Caudate nucleus (tissue), 63 donors: ENCODE measurements at places on chromosomes 2 and 18.

GRCh38 chr2:191959209-191959608 lies 112.3 kb upstream of the CAVIN2 start:
- DNase-seq: no peak

DNA sequence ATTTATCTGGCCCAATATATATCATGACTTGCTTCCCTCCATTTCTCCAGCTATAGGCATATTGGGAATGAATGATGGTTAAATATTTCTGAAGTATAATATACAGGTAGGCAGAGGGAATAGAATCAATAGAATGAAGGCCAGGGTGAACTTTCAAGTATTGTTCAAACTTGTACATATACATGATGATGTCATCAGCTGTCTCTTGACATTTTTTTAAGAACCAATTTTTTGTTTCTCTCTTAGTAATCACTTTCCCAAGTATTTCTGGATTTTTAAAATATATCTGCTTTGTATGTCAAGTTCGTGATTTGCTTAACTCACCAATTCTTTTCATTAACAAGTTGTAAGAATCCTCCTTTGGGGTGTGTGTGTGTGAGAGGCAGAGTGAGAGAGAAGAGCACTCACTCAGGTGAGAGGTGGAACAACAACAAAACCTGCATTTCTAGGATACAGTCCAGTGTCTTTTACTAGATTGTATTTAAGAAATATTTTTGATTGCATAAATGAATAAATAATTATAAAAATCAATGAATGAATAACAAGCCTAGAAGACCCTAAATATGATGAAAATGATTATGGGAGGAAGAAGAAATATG lies 1239.1 kb downstream of the LRP1B start:
- no peak for DNase-seq

DNA sequence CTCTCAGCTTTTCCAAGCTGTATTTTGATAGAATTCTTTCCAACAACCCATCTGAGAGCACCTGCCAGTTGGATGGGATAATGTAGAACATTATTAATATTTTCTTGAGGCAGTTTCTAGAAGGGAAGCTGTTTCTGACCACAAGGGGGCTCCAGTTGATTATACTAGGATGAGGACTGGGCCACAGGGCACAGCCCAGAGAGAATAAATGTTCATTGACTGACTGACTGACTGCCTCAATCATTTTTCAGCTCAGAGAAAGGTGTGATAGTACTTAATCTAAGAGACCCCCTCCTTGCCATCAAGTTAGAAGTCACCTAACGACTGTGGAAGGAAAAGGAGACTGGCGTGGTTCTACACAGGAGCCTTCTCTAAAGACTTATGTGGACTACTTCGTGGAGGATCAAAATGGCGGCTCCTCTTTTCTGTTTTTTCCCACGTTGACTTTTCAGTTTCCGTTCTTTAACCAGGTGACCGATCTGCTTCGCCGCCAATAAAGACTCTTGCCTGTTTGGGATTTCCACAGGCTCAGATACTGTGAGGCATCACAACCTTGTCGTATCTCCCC lies 31.9 kb upstream of the CREG2 start:
- no peak for DNase-seq

DNA sequence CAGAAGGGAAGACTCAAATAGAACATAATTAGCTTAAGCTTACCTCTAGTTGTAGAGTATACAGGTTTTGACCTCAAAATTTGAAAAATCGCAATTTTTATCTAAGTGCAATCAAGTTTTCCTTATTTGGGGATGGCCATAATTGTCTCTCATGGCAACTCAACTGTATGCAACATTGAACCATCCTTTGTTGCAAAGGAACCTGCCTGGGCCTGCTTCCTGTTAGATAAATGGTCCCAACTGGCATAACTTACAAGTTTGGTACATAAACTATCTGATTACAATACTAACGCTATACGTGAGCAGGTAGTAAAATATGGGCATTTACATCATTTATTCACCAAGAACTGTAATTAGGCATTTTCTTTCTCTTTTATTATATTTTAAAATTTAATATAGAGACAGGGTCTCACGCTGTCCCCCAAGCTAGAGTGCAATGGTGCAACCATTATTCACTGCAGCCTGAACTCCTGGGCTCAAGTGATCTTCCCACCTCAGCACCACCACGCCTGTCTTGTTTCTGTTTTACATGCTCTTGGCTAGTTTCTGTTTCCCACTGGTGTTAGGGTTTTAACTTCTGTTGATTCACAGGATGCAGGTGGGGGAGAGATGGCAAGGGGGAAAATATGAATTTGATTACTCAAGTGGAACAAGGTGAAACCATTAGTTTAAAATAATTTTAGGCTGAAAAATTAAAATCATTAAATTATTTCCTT lies 55.3 kb upstream of the B3GNT2 start:
- no peak for DNase-seq

- DNase-seq: no peak
Observed at GRCh38 chr18:7558769-7559168, 8.3 kb upstream of the PTPRM start.

DNA sequence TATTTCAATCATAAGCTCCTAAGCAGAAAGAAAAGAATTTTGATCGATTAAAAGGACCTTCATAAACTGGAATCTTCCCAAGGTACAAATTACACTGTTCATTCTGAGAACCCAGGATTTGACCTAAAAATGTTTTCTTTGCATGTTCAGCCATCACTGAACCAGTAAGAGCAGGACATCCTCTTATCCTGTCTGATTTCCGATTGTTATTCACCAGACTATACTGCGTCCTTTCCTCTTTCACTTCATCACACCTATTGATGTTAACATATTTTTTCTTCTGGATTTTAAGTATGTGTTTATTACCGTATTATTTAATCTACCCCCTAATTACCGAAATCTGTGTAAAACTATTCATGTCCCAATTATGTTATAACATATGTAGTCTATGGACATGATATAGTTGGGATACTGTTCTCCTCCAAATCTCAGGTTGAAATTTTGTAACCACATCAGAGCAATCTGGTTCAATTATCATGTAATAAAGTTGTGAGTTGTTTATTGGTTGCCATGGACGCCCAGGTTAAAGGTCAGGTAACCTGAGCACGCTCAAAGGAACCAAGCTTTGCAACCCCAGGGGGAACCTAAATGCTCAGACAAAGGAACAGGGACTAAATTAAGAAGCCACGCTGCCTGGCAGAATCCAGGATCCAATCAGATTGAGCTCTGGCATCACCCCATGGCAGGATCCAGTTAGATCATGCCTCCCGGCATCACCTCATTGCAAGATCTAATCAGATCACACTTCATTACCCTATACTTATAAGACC lies 11.6 kb upstream of the TBC1D8 start:
- DNase-seq: no peak

DNA sequence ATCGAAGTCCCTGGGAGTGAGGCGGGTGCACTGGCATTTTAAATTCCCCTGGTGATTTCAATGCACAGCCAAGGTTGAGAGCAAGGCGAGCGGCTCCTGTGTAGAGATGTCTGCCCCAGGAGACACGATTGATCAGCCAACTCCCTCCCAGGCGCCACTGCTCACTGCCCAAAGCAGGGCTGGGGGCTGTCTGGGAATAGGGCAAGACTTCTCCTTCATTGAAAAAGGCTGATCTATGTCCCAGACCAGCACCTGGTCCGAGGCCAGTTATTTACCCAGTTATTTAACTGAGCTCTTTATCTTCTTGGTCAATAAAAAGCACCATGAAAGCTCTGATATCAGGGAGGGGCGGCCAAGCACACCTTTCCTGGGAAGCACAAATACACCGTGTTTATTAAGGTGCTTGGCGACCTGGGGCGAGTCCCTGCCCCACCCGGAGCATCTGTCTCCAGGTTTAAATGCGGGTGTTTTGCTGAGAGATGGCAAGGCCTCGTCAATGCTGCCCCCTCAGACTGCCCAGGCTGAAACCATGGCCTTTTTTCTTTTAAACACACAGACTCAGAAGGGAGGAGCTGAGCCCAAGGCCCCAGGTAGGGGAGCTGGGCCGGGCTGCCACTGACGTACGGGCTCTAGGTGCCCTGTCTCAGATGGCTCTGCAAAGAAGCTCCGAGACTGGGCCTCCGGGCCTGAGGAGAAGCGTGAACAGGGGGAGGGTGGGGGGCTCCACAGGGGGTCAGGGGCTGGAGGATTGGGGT lies 73.9 kb upstream of the HPCAL1 start:
- no peak for DNase-seq

GRCh38 chr2:79446313-79446712 lies 66.5 kb upstream of the CTNNA2 start:
- no peak for DNase-seq

DNA sequence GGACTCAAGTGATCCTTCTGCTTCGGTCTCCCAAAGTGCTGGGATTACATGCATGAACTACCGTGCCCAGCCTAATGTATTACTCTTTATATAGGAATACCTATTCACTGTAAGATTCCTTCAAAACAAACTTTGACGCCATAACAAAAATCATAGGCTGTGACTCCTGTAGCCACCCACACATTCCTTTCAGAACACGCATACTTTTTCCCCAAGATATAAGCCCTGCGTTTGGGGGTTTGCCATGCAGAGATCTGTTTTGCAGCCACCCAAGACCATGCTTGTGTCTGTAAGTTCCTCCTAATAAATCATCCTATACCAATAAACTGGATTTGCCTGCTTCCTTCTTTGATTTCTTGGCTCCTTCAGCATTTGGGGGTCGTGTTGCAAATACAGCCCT lies 46.0 kb upstream of the STON1 start:
- no peak for DNase-seq

GRCh38 chr2:145685383-145686050 lies 1165.6 kb upstream of the ZEB2 start:
- no peak for DNase-seq

GRCh38 chr2:120301284-120301683 lies 44.7 kb upstream of the INHBB start:
- DNase-seq: no peak

GRCh38 chr18:51162617-51163016 lies 34.9 kb downstream of the MEX3C start:
- DNase-seq: no peak

- no peak for DNase-seq
Observed at GRCh38 chr2:120669121-120669952, 66.3 kb upstream of the GLI2 start.

DNA sequence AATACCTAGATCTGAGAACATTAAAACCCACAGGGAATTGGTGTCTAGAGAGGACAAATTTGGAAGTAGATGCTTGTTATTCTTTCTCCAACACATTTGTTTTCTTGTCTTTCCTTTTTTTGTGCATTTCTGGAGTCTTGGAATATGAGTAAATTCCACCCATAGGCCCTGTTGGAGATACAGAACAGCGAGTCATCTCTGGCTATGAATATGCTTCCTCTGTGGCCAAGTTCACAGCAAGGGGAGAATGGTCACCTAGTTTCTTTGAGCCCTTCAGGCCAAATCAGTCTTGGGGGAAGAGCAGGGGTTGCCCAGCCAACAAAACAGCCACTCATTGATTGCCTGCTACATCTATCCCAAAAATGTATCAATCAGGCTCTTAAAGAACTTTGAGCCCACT lies 31.3 kb downstream of the SP140L start:
- DNase-seq: no peak

GRCh38 chr2:10404324-10405143 lies 43.6 kb downstream of the ODC1 start:
- DNase-seq: no peak

GRCh38 chr2:56202381-56203121 lies 18.8 kb downstream of the CCDC85A start:
- no peak for DNase-seq

DNA sequence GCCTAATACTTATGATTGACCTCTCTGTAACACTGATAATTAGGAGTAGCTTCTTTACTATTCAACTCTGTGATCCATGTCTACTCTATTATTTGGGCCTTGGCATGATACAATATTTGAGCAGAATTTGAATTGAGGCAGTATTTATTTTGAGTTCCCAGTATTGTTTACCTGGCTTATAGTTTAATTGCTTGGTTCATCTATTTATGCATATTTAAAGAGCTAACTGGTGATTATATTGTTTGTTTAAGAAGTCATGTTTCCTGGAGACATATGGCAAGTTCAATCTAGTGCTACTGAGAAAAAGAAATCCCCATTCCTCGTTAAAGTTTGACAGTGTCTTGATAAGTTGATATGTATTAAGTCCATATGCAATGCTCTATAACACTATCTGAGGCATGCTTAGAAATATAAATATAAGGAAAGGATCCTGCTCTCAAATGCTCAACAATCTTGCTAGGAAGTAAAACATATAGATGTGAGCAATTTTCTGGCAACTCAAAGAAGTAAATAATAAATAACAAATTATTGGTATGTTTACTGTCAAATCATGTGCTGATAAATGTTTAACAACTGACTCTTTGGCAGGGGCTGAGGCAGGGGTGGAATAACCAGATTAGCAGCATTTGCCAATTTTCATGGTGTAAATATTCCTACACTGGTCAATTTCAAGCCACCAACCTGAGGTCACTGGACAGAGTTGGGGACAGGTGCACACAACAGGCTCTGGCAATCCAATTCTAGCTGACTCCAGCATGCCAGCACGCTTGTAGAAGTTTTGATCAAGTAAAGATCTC lies 430.2 kb upstream of the PIK3C3 start:
- DNase-seq: no peak

DNA sequence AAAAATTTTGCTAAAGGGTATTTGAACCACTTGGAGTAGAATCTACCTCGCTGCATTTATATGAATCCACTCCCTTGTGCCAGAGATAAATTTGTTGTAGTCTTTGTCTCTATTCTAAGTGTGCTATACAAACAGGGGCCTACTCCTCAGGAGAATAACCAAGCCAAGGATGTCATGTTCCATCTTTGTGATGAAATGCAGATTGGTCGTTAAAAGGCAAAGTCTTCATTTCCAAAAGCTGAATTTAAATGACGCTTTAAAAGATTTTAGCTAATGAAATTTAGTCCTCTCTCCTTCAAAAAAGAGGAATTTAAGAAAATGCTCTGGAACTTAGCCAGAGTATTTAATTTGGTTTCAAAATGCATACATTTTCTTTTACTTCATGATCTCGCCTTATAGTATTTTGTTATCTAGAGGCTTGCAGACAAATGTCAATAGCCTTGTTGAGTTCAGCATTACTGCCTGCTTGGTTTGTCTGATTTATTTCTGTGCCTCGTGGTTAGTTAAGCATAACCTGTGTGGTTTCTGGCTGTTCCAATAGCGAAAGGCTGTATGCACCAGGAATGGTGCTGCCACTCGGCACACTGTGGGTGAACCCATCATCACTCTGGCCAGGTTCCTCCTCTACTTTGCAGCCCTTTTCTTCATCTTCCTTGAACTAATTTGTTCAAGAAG lies 417.6 kb downstream of the ZNF521 start:
- no peak for DNase-seq

GRCh38 chr2:9029721-9030120 lies 26.2 kb upstream of the MBOAT2 start:
- DNase-seq: no peak

GRCh38 chr2:177772529-177772928 lies 300.0 kb downstream of the PDE11A start:
- no peak for DNase-seq

DNA sequence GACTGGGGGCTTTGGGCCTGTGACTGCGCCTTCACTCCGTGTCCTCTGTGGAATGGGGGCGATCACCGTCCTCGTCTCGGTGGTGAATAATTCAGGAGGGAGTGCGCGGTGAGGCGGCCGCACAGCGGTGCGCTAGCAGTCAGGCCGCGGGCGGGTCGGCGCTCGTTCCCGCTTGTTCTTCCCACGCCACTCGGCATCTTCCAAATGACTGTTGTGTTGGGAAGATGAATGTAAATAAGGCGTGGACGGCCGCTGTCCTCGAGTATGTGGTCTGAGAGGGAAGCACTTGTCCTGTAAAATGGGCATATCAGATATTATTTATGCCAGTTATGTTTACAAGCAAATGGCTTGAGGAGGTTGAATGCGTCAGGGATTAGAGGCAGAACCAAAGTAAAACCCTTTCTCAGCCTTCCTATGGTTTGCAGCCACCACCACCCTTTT lies 608 bp upstream of the VPS4B start:
- DNase-seq: no peak

GRCh38 chr18:12377556-12378197 lies 650 bp upstream of the AFG3L2 start:
- DNase-seq: no peak
